GM04503 (cell line): ENCODE measurements at places on chromosomes 2 and 18.

DNA sequence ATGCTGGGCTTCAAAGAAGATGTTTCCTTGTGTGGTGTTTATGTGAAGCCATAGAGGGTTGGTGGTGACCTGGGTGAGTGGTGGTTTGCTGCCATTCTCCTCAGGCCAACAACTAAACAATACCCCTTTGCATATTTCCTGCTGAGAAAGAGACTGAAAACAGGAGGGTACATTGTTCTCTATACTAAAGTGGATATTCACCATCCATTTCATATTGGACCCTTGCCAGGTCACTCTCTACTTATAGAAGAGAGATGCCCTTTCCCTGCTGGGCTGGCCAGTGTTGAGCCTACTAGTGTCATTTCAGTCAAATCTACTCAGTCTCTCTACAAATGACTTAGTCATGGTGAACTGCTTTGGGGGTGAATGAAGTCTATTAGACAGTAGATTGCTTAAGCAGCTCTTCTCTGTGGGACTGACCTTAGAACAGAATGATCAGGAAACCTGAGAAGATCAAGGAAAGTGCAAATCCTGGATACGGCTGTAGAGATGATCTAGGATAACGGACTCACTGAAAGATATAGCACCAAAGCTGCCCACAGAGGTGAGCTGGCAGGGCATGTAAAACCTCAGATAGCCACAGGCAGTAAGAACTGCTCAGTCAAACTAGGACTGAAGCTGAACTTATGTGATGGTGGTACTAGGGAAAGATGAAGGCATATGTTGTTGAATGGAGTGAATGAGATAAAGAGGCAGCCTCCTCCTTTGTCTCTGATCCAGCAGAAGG, 154.9 kb downstream of the MYO3B start:
- no peak for DNase-seq

GRCh38 chr2:37623406-37623805, 48.0 kb downstream of the CDC42EP3 start:
- no peak for DNase-seq

GRCh38 chr2:224039770-224040440, 819 bp upstream of the SERPINE2 start:
- no peak for DNase-seq

DNA sequence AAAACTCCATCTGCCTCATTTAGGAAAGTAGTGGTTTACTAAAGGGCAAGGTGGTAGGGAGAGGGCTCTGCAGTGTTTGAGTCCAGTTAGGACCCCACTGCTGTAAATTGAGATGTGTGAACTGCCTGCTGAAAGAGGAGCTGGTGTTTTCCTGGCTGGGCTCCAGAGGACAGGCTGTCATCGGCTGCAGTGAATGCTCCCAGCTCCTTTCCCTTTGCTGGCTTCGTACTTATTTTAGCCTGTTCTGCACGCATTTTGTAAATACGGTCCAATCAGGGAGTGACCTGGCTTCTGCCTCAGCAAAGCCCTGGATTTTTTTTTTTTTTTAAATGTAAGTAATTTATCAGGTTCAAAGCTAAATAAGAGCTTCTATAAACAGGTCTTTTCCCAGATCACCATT, 37.5 kb downstream of the SLC4A3 start:
- no peak for DNase-seq

GRCh38 chr2:113234721-113235346, 43.9 kb downstream of the PAX8 start:
- DNase-seq: no peak

- no peak for DNase-seq
These were observed 644.6 kb upstream of the RAB6C start for GRCh38 chr2:129334696-129335410.

DNA sequence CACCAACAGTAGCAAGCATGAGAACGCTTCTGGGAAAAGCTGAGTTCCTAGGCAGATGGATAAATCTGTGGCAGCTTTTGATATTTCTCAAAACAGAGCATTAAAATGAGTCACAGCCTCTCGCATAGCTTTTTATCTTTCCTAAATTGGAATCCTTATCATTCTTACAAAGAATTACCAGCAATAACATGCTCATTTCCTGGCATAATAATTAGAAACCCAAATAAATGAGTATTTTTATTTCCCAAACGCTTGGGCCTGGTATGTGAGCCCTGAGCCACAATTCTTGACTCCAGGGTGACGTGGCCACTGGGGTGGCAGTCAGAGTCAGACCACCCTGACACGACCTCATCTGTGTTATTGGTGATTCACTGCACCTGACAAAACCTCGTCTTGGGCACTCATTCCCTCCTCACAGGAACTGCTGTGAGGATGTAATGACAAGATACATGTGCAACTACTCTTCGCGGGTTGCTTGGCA, 210.7 kb downstream of the ARL4C start:
- no peak for DNase-seq

DNA sequence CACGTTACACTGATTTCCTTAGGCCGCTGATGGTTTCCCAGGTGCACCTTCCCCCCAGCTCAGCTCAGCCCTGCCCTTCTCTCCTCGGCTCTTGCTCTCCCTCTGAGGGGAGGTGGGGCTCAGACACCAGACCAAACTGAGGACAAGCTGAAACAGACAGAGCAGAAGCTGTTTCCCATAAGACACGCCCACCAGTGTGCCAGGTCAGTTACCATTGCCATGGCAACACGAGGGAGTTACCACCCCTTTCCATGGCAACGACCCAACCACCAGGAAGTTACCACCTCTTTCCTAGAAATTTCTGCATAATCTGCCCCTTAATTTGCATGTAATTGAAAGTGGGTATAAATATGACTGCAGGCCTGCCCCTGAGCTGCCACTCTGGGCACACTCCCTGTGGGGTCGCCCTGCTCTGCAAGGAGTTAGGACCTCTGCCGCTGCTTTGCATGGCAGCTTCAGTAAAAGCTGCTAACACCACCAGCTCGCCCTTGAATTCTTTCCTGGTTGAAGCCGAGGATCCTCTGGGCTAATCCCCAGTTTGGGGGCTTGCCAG, 120.9 kb upstream of the SMIM21 start:
- no peak for DNase-seq

DNA sequence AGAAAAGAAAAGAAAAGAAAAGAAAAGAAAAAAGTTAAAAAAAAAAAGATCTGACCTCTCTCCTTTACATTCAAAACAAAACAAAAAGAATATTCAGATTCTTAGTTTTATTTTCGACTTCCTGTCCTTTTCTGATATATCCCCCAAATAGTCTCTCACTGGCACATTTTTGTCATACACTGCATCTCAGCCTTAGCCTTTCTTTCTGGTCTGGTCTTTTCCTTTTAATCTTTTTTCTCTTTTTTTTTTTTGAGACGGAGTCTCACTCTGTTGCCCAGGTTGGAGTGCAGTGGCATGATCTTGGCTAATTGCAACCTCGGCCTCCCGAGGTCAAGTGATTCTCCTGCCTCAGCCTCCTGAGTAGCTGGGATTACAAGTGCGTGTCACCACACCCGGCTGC, 1.6 kb upstream of the RIOK3 start:
- DNase-seq: no peak

DNA sequence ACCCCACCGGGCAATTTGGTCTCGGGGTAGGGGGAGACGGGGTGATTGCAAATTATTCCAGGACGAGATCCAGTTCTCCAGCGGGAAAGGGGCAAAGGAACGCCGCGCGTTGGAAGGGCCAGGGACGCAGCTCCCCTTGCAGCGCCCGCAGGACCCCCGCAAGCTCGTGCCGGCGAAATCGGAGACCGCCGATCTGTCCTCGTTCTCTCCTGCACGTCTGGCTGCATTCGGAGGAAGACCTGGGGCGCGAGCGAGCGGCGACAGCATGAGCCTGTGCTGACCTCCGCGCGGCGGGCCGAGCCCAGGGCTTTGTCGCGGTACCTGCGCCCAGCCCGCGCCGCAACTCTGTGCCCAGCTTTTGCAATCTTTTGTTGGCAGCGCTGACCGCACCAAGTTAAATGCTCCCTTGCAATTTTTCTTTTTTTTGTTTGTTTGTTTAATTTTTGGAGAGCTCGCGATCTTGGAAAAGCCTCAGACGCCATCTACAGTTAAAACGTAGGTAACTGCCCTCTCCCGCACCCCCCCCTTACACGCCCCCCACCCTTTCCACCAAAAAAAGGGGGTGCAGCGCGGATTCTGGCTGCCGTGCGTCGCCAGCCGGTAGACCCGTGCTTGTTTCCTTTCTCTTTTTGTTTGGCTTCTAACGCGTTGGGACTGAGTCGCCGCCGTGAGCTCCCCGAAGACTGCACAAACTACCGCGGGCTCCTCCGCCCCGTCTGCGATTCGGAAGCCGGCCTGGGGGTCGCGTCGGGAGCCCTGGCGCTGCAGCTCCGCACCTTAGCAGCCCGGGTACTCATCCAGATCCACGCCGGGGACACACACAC, 667 bp downstream of the TRIB2 start:
- no peak for DNase-seq

DNA sequence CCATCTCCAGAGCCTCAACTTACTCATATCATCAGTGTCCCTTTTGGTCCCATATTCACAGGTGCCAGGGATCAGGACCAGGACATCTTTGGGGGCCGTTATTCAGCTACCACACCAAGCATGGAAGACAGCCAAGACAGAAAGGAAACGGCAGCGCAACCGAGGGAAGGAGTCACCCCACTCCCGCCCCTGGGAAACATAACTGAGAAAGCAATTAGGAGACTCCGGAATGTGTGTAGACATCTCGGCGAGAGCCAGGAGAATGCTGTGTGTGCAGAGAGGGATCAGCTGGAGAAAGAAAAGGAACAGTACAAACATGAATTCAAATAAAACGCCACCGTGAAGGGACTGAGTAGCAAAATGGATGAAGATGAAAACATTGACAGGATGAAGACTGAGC, 13.4 kb upstream of the BOK start:
- DNase-seq: peak; percentile 53

- no peak for DNase-seq
These were observed 796.8 kb upstream of the SOX11 start for GRCh38 chr2:4895371-4895770.

DNA sequence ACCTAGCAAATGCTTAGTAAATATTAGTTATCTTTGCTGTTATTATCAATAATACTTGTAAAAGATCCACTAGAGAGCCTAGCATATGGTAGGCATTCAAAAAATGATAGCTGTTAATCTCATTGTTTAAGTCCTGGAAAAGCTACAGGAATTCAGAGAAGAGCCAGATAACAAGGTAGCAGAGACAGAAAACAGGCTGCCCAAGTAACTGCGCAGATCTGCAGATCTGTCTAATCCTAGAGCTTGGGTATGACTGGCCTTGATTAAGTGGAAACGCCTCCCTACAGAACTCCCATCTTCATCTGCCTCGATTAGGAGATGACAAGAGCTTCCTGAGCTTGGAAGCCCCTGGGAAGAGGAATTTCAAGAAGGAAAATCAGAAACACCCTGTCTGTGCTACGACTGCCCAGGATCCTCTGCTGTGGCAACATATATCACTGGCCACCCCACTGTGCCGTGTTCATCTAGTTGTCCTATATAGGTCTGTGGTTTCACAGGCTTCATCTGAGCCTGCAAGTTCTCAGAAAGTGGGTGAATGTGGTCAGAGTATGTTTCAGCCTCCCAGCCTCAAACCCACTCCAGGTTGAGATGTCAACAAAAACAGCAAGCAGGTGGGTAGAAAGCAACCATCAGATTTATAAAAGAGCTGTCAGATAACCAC, 151.5 kb upstream of the PKDCC start:
- no peak for DNase-seq

DNA sequence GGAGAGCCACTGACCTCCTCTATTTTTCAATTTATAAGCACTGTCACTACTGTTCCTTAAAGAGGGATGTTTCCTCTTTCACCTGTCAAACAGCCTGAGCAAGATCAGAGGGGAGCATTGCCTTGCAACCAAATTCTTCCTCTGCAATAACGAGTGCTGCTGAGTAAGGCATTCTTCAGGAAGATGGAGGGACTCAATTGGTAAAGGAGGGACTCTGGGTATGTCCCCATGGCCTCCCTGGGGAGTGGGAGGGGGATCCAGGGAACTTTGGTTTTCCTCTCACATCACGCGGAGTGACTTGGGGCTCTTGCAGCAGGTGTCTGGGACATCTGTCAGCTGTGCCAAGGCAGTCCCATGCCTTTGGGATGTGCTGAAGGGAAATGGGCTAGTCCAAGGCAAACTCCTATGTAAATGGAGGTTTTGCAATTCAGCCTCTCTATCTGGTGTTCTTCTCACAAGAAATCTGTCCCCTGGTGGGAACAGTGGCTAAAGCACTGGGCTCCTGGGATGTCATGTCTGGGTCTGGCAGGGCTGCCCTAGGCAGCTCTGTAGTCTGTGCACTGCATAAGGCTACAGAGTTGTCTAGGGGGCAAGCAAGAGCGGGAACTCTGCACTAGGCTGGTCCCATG, 14.4 kb upstream of the HES6 start:
- no peak for DNase-seq

- no peak for DNase-seq
These were observed 51.0 kb upstream of the MCFD2 start for GRCh38 chr2:46966576-46966975.

DNA sequence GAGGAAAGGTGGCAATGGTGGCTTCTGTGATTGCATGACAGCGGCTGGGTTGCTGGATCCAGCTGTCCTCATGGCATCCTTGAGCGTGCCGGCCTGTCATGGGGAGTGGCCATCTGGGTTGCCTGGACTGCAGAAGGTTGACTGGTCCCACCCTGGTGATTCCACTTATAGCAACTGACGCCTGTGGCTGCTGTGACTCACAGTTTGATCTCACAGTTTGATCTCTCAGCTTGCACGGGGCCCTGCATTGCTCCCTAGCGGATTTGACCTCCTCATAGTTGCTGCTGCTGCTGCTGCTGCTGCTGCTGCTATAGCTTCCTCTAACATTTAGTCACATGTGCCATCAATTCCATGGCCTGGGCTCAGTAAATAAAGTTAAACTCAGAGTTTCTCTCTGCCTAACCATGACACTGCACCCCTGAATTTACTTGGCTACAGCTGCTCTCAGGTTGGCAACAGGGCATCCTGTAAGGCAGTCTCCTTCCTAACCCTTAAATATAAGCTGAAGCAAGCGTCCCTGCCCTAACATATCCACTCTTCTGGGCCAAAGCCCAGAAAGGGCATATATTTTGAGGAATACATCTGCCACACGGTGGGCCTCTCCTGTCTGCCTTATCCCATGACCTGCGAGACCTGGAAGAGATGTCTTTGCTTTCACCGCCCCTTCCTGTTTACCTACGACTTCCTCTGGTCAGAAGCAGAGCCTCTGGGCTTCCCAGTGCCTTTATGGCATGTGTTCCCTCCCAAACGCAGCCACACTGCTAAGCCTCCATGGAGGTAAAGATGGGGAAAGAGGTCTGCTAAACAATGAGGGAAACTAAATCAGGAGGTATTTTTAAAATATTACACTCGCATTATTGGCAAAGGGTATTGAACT, 37.8 kb upstream of the CCDC150 start:
- peak; percentile 93 for DNase-seq

DNA sequence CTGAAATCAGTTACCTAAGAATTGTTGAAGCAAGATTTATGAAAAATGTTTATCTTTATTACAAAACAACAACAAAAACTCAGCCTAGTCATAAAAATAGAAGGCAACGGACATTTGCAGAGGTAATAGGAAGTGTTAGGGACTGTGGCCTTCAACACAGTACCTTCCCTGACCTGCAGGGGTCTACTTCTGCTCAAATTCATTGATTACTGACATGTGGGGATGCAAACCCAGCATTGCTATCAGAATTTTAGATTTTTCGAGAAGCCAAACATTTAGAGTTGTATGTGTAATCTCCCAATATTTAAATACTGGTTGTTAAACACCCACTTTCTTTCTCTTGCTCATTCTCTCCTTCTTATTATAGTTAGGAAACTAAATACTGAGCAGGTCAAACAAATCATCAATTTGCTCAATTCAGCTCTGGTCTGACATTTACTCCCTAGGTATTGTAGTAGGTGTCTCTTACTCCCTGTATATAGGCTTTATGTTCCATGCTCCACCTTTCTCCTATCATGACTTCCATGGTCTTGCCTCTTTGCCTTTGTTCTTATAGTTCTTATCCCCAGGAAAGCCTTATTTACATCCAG, 198.5 kb downstream of the UBE2E3 start:
- DNase-seq: no peak

- DNase-seq: no peak
These were observed 4.0 kb downstream of the CYP26B1 start for GRCh38 chr2:72143441-72144273.
